Ascending aorta (tissue), 2 donors: ENCODE measurements at places on chromosomes 7 and 10.

GRCh38 chr7:4998910-4999309 is 39.9 kb upstream of the MMD2 start:
- DNase-seq, result no peak

GRCh38 chr7:148319316-148319808 is 271.2 kb upstream of the C7orf33 start:
- DNase-seq, result no peak

- DNase-seq, result no peak
Observed at GRCh38 chr10:76160446-76161300, 729.2 kb downstream of the LRMDA start.

DNA sequence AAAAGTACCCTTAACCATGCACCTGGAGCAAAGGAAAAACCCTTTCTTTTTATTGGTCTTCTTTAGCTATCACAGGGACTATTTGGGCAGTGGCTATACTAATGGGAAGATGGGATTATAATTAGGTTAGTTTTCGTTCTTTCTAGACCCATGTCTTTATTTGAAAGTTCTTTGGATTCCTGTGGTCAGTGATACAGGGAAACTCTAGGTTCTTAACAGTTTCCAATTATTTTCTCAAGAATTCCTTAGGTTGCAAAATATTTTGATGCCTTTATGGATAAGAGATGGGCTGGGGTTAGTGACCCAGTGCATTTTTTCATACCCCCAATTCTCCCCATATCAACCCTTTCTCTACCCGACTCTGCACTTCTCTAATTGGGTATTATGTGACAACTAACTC is 49.0 kb downstream of the ADD3 start:
- DNase-seq, result no peak

DNA sequence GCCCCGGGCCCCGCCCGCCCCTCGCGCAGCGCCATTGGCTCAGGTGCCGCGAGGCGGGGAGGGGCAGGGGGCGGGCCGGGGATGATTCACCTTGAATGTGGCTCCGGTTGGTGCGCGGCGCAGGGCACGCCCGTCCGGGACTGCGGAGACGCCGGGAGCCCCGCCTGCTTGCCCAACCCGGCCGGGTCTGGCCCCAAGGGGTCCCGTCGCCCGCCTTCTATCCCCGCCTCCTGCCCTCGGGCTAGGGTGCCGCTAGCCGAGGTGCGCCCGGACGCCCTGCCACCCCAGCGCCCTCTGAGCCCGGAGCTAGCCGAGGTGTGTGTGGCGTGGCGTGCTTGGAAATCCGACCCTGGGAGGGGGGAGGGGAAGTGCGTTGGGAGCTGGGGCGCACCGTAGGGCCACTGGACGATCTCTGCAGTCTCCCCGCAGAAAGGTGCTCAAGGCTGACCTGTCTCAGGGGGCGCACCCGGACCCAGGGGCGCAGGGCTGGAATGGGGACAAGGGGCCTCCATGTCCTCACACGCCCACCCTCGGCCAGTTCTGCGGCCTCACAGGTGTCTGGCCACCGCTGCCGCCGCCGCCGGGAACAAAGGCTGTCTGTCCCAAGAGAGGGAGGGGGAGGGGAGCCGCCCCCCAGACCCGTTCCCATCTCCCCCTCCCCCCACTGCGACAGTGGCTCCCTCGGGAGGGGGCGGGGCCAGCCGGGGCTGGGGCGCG is 168.9 kb downstream of the NRF1 start:
- DNase-seq, result no peak
